ENCODE measurements at places on chromosomes 4 and X. TPM values are rescaled to one million over a fixed set of nuclear protein-coding genes. Genes with fewer than 3 reads are reported as not detected.

- no peaks in the 10 kb centered on the region for H3K4me1 ChIP-seq
- no peak overlapping the region for H3K4me3 ChIP-seq
- no peaks in the 10 kb centered on the region for H3K27me3 ChIP-seq
- no peak for DNase-seq
- peaks cover 7% of the 10 kb centered on the region for H3K36me3 ChIP-seq
- H3K27ac ChIP-seq: no peak overlapping the region
These were observed 48.3 kb downstream of the GPR143 start for GRCh38 chrX:9717376-9717775.

DNA sequence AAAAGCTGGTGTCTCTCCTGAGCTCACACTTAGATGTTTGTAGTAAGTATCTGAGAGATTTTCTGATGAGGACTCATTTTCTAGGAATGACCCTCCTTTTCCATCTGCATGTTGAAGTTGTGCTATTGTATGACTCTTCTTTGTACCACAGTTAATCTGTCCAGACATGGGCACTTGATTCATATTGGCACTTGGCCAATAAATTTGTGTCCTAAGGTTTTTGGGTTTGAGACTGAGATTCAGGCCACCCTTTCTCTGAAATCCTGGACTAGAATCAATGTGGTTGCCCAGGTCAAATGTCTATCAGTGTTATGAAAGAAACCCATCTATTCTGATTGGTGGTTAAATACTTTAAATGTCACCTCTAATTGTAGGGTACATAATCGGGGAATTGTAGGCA is 869.0 kb downstream of the SH3BGRL start:
- DNase-seq: no peak
- H3K4me1 ChIP-seq: no peaks in the 10 kb centered on the region
- no peak overlapping the region for H3K4me3 ChIP-seq
- no peaks in the 10 kb centered on the region for H3K36me3 ChIP-seq
- no peak overlapping the region for H3K27ac ChIP-seq

DNA sequence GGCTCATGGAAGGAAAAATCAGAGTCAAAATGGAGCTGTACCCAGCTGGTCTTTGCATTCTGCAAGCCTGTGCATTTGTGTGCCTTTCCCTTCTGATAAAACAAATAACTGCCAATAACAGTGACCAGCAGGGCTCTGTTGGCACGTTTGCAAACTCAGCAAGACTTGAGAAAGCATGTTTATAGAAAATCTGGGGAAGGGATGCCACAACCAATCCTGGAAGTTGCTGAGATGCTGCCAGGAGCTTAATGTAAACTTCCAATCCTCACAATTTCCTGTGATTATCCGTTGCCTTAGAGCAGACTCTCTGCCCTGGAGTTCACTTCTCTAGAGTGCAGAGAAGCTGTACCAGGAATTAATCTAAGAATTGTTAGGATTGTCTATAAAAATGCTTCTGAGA is 6.9 kb upstream of the ANXA3 start:
- no peaks in the 10 kb centered on the region for H3K27me3 ChIP-seq
- H3K4me1 ChIP-seq: peaks cover 11% of the 10 kb centered on the region

DNA sequence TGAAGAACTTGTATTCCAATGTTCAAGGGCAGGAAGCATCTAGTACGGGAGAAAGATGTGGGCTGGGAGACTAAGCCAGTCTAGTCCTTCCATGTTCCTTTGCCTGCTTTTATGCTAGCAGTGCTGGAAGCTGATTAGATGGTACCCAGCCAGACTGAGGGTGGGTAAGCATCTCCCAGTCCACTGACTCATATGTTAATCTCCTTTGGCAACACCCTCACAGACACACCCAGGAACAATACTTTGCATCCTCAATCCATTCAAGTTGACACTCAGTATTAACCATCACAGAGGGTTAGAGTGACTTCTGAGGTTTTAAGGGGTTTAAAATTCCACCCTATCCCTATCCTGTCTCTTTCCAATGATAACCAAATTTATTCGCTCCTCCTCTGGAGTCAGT is 6.5 kb downstream of the HMGN5 start:
- no peak overlapping the region for H3K4me3 ChIP-seq
- no peaks in the 10 kb centered on the region for H3K36me3 ChIP-seq
- H3K4me1 ChIP-seq: no peaks in the 10 kb centered on the region
- no peaks in the 10 kb centered on the region for H3K27me3 ChIP-seq
- DNase-seq: no peak

DMRTC1 gene
- total RNA-seq: not detected

ADRA2C gene
- 2.5 TPM for total RNA-seq

- no peaks in the 10 kb centered on the region for H3K36me3 ChIP-seq
- DNase-seq: no peak
- no peaks in the 10 kb centered on the region for H3K4me1 ChIP-seq
- no peak overlapping the region for H3K27ac ChIP-seq
- H3K27me3 ChIP-seq: no peaks in the 10 kb centered on the region
- H3K4me3 ChIP-seq: no peak overlapping the region
These were observed 13.5 kb downstream of the PAGE4 start for GRCh38 chrX:49842621-49843020.

- DNase-seq: no peak
- H3K27me3 ChIP-seq: no peaks in the 10 kb centered on the region
- H3K4me3 ChIP-seq: no peak overlapping the region
- H3K36me3 ChIP-seq: no peaks in the 10 kb centered on the region
- H3K4me1 ChIP-seq: peaks cover 28% of the 10 kb centered on the region
- H3K27ac ChIP-seq: peak overlapping the region; percentile 41
These were observed 35.5 kb downstream of the DLG3 start for GRCh38 chrX:70479922-70480659.

RASGEF1B gene
- 63.0 TPM for total RNA-seq

DNA sequence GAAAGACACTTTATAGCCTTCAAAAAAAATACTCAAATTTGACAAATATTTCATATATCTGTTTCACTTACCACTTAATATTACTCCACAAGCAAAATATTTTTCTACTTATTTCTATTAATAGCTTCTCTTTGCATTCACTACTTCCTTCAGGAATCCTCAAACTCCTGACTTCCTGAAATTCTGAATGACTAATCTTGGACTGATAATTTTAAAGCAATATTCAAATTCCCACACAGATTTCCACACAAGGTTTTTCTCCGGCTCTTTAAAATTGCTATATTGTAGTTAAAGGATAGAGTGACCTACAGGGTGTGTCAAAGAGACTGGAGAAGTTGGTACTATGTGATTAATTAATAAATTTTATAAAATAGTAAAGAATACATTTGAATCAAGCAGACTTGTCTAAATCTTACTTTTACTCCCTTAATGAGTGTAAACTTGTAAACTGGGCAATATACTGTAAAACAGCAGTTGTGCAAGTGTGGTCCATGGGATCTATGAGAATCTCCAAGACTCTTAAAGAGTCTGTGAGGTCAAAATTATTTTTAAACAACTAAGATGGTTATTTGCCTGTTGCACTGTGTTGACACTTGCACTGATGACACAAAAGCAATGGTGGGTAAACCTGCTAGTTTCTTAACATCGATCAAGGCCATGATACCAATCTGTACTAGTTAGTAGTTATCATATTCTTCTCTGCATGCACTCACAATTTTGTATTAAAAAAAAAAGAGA is 44.5 kb downstream of the ANKRD17 start:
- H3K4me3 ChIP-seq: no peak overlapping the region
- no peaks in the 10 kb centered on the region for H3K27me3 ChIP-seq
- H3K27ac ChIP-seq: no peak overlapping the region

SCD5 gene
- total RNA-seq: 17.7 TPM

SLC30A9 gene
- total RNA-seq: 37.7 TPM

- no peaks in the 10 kb centered on the region for H3K4me1 ChIP-seq
- no peak within 1 kb of the TSS for H3K27ac ChIP-seq
- no peak for DNase-seq
- no peaks in the 10 kb centered on the region for H3K27me3 ChIP-seq
These were observed at the start of gene RTL3 for GRCh38 chrX:78658845-78659744. Gene RTL3, minus strand, starts transcription at chrX:78659328. Its CDS starts 908 bp downstream, at chrX:78658420.

DNA sequence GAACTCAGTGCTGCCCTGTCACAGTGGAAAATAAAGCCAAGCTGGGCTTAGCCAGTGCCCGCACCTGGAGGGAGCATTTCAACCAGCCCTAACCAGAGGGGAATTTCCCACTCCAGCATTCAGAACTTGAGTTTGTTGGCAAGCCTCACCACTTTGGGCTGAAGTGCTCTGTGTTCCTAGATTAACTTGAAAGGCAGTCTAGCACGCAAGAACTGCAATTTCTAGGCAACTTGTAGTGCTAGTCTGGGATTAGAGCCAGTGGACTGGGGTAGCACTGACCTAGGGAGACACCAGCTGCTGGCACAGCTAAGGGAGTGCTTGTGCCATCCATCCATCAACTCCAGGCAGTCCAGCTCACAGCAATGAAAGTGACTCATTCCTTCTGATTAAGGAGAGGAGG is 1060.6 kb upstream of the GRID2 start:
- no peak overlapping the region for H3K27ac ChIP-seq
- no peak overlapping the region for H3K4me3 ChIP-seq
- DNase-seq: peak; percentile 49
- no peaks in the 10 kb centered on the region for H3K4me1 ChIP-seq
- no peaks in the 10 kb centered on the region for H3K36me3 ChIP-seq

DNA sequence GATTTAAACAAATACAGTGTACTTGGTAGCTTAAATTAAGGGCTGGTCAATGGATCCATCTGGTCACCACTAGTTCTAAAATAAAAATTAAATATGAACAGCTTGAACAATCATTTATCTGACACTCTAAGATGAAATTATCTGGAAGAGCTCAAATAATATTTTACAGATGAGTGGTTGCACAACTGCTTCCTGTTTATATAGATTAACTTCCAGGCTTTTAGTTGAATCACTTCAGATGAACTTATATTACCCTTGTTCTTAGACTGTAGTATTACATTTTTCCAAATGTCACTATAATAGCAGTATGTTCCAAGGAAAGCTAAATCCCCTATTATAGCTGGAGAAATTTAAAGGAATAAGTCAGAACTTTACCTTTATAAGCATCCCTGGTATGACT is 92.4 kb upstream of the SMIM10 start:
- no peak overlapping the region for H3K4me3 ChIP-seq
- H3K36me3 ChIP-seq: peaks cover 17% of the 10 kb centered on the region
- no peaks in the 10 kb centered on the region for H3K4me1 ChIP-seq
- no peak overlapping the region for H3K27ac ChIP-seq
- no peaks in the 10 kb centered on the region for H3K27me3 ChIP-seq

- no peak overlapping the region for H3K27ac ChIP-seq
- no peaks in the 10 kb centered on the region for H3K36me3 ChIP-seq
- no peaks in the 10 kb centered on the region for H3K27me3 ChIP-seq
- no peak overlapping the region for H3K4me3 ChIP-seq
- peak; percentile 49 for DNase-seq
- no peaks in the 10 kb centered on the region for H3K4me1 ChIP-seq
These were observed 203.4 kb downstream of the ANAPC10 start for GRCh38 chr4:144894573-144894972.

CDX4 gene
- total RNA-seq: not detected

DNA sequence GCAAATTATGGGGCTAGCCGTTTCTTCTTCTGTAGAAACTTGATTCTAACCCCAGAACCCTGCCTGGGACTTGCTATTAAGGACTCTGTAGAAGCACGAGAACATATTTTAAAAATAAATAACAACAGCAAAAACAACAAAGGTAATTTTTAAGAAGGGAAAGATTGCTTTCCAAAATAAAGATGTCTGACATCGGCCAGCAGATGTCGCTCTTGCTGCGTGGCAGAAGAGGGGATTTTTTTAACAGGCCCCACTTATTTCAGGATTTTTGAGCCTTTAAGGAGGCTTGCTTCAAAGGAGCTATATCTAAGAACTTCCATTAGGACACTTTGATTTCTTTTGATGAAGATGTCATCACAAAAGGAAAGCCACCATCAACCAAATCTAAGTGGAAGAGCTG is 62.8 kb upstream of the EGFL6 start:
- no peaks in the 10 kb centered on the region for H3K27me3 ChIP-seq
- H3K27ac ChIP-seq: no peak overlapping the region
- no peaks in the 10 kb centered on the region for H3K4me1 ChIP-seq
- H3K4me3 ChIP-seq: no peak overlapping the region

GRCh38 chrX:53266914-53267313 is 14.5 kb downstream of the IQSEC2 start:
- H3K4me3 ChIP-seq: no peak overlapping the region
- no peak overlapping the region for H3K27ac ChIP-seq
- DNase-seq: no peak

GRCh38 chr4:68249434-68249833 is 3.9 kb upstream of the TMPRSS11B start:
- no peak for DNase-seq
- H3K4me1 ChIP-seq: no peaks in the 10 kb centered on the region
- no peak overlapping the region for H3K4me3 ChIP-seq
- H3K36me3 ChIP-seq: no peaks in the 10 kb centered on the region
- no peaks in the 10 kb centered on the region for H3K27me3 ChIP-seq

DNA sequence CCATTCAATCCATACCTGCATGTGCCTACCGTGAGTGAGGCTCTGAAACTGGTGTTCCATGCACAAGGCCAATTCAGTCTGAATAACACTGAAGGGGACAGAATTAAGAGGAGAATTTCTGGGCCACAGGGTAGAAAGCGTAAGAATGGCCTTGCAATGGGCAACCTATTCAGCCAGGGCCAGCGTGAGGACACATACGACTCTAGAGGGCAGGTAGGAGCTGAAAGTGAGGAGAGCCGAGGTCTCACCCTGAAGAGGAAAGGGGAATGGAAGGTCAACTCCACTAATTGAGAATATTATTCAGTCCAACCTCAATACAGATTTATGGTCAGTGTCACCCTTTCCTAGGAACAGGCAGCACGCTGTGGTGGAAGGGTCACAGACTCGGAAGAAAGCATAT is 202.2 kb downstream of the TRIML1 start:
- no peak for DNase-seq
- H3K36me3 ChIP-seq: no peaks in the 10 kb centered on the region
- no peaks in the 10 kb centered on the region for H3K27me3 ChIP-seq
- no peaks in the 10 kb centered on the region for H3K4me1 ChIP-seq

DNA sequence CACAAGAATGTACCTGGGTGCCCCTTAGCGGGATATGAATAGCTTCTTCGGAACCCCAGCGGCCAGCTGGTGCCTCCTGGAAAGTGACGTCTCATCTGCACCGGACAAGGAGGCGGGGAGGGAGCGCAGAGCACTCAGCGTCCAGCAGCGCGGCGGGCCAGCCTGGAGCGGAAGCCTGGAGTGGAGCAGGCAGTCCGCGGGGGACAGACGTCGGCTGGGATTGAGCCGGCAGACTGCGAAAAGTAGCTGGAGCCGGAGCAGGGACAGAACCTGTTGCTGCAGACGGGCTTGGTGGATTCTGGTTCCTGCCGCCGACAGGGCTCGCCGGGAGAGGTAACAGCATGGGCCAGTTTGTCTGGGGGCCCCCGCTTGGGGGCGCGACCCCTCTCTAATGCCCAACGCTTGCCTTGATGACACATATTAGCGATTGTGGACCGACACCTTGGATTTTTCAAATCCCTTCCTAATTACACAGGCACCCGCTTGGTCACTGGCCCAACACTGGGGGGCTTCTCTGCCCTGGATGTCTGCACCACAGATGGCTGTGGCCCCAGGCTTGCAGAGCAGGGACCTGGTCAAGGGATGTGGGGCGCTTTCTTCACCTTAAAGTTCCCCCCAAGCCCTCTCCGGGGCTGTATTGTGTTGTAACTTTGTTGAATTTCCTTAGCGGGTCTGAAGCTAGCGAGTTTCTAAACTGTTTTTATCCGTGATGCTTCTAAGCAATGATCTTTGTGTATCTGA is at the start of gene NPFFR2:
TSS of gene NPFFR2 (plus strand) at position 133 of the 741 bp plus-strand sequence. CDS start 96,592 bp downstream, outside the sequence.
- DNase-seq: peak; percentile 48
- H3K27me3 ChIP-seq: peaks cover 16% of the 10 kb centered on the region
- H3K36me3 ChIP-seq: no peaks in the 10 kb centered on the region
- H3K27ac ChIP-seq: no peak within 1 kb of the TSS
- no peaks in the 10 kb centered on the region for H3K4me1 ChIP-seq

- H3K27ac ChIP-seq: no peak overlapping the region
- H3K36me3 ChIP-seq: no peaks in the 10 kb centered on the region
- H3K27me3 ChIP-seq: no peaks in the 10 kb centered on the region
- H3K4me3 ChIP-seq: no peak overlapping the region
- no peak for DNase-seq
- no peaks in the 10 kb centered on the region for H3K4me1 ChIP-seq
These were observed 30.1 kb upstream of the CYSLTR1 start for GRCh38 chrX:78357342-78358055.
